ENCODE measurements at places on chromosomes 12 and 14. TPM values are rescaled to one million over a fixed set of nuclear protein-coding genes. Genes with fewer than 3 reads are reported as not detected.

PTMS gene
- total RNA-seq = 168 TPM

UNC79 gene
- total RNA-seq = 0.21 TPM

RNASE1 gene
- total RNA-seq = 537 TPM

ST8SIA1 gene
- 6.4 TPM for total RNA-seq

SIX4 gene
- 6.4 TPM for total RNA-seq

BHLHE41 gene
- 29.8 TPM for total RNA-seq

PLEKHH1 gene
- 1.4 TPM for total RNA-seq

RTN1 gene
- 129 TPM for total RNA-seq

TAPBPL gene
- 23.7 TPM for total RNA-seq

NANOG gene
- total RNA-seq = 0.27 TPM

VRTN gene
- not detected for total RNA-seq

LUM gene
- total RNA-seq = 138 TPM

SDR9C7 gene
- total RNA-seq = not detected

FOXN4 gene
- total RNA-seq = not detected

Data from thoracic aorta (tissue), 2 donors.